ENCODE measurements at places on chromosomes 5 and 9.

DNA sequence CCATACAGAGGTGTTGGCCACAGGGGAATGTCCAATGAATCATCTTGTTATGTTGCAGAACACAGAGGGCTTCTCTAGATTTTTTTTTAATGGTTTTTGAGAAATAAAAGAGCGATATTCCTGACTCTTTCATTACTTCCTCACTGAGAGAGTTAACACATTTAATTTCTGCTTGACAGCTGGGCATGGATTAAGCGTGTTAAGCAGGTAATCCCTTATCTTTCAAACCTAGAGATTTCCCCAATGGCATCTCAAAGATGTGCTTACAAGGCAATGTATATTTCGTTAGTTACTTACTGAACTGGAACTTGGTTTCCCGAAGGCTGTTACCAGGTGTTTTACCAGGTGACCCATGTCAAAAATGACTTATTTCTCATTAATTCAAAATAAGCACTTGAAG lies 21.8 kb upstream of the ADCY2 start:
- no peak for DNase-seq

- no peak for DNase-seq
Observed at GRCh38 chr5:132059043-132059695, 1.3 kb upstream of the IL3 start.

GRCh38 chr5:157471709-157472108 lies 11.7 kb downstream of the NIPAL4 start:
- no peak for DNase-seq

DNA sequence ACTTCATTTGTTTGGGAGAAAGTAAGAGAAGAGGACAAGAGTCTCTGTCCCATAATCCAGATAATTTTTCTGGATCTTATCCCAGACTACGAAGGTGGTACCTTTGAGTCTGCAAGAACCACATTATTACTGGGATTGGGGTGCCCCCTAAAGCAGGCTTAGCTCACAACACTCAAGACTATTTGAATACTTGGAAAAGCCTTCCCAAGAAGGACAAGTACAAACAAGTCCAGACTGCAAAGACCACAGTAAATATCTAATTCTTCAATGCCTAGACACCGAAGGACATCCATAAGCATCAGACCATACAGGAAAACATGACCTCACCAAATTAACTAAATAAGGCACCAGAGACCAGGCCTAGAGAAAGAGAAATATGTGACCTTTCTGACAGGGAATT lies 40.2 kb upstream of the TMED7 start:
- DNase-seq = no peak

GRCh38 chr5:53424686-53425615 lies 55.5 kb upstream of the FST start:
- no peak for DNase-seq

DNA sequence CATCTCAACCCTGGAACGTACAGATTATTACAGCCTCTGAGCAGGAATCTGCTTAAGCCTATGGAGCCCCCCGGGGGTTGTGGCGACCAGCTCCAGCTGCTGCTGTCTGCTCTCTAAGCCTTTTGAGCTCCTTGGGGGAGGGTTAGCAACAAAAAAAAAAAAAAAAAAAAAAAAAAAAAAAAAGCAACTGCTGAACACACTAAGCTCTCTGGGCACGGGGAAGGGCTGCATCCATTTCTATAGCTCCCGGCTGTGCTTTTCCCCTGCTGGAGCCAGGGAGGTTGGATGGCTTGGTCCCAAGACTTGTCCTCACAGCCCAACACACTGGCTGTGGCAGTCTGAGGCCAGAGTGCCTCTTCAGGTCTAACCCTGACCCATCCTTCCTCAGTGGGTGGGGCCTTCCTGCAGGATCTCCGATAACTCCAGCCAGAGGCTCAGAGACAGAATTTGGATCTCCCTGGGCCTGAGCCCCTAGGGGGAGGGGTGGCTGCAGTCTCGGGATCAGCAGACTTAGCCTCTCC lies 82.1 kb downstream of the FBN2 start:
- DNase-seq = no peak

DNA sequence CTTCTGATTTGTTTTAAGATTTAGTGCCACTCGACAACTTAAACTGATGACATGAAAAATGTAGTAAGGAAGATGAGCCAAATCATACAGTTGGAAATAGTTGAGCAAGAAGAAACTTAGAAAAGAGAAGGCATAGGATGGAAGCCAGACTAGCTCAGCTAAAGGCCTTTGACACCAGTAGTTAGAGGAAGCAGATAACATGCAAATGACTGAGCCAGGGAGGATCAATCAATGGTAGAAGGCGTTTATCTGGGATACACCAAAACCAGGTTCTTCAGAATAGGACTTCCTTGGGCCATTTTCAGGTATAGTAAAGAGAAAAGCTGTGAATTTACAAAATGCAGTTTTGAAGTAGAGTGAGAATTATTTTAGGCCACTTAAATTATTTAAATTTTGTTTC lies 3.2 kb downstream of the TDRD7 start:
- DNase-seq = no peak

GRCh38 chr9:124776954-124777648 lies at the start of gene OLFML2A:
Gene OLFML2A (plus strand): TSS chr9:124777133. CDS start chr9:124777271, 138 bp downstream.
- DNase-seq = no peak

GRCh38 chr5:111926026-111926425 lies 169.0 kb upstream of the NREP start:
- no peak for DNase-seq

DNA sequence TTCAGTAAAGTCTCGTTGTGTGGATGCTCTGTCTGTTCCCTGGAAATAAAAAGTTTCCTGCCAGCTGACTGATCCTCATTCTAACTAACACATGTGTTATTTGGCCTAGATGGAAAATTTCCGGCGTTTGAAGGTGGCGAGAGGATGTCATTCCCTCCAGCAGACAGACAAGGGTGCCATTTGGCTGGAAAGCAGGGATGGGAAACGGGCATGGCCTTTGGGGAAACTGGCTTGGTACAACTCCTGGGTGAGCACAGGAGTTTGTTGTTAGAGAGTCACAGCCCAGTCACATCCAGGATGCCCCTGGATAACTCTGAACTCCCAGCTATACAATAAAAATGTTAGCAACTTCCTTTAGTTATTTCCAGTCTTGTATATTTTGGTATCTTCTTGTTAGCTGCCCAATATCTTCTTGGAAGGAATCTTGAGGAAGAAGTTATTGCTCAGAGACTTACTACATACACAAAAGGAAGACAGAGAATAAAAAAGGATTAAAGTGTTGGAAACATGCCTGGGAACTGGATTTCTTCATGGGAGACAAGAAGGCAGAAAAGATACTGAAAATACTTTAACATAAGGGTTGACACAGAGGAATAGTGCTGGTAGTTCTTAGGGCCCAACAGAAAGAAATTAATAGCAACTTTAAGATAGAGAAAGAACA lies 41.9 kb downstream of the TEK start:
- DNase-seq = no peak

GRCh38 chr5:122180863-122181548 lies 51.7 kb downstream of the ZNF474 start:
- no peak for DNase-seq

- no peak for DNase-seq
Observed at GRCh38 chr9:25412646-25413045, 265.6 kb downstream of the TUSC1 start.

GRCh38 chr5:125210242-125210947 lies 464.0 kb upstream of the ZNF608 start:
- no peak for DNase-seq

GRCh38 chr5:93705896-93706295 lies 35.5 kb downstream of the POU5F2 start:
- DNase-seq = no peak

GRCh38 chr5:54703565-54704255 lies 186.2 kb downstream of the SNX18 start:
- DNase-seq = no peak

DNA sequence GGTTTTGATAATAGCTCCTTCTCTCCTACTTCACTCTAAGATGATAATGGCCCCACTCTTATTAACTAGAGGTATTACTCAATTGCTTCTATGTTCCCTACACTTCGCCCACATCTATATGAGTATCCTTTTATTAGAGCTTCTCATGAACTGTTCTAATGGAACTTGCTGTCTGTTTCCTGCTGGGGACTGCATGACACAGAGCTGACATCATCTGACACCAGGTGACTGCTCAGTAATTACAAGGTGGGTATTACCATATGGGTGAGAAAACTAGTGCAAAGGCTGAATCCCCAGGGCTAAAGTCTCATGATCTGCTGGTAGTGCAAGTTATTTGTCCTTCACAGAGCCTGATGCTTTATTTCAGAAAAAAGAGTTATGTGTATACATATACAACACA lies 146.2 kb upstream of the PLCXD3 start:
- DNase-seq = no peak

DNA sequence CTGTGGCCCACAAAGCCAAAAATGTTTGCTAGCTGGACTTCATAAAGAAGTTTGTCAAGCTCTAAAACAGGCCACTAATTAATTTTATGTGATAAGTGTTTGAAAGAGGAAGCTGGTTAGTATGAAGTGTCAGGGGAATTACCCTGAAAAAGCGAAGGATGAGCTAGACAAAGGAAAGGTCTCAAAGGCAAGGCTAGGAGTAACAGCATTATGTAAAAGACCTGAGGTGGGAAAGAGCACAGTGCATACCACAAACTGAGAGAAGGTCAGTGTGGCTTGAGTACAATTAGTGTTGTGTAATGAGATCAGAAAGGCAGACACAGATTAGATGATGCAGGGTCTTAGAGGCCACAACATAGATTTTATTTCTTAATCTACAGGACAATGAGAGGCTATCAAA lies 29.6 kb downstream of the RC3H2 start:
- no peak for DNase-seq

DNA sequence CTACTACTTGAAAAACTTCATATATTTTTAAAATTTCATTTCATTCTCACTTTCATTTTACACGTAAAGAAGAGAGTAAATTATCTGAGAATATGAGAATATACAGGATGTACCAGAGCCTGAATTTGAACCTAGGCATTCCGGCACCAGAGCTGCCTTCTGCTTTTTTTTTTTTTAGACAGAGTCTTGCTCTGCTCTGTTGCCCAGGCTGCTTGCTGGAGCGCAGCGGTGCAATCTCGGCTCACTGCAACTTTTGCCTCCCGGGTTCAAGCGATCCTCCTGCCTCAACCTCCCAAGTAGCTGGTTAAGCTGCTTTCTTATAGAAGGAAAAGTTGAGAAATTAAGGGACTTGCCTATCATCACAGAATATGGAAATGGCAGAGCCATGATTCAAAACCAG lies 540.1 kb downstream of the EBF1 start:
- no peak for DNase-seq

DNA sequence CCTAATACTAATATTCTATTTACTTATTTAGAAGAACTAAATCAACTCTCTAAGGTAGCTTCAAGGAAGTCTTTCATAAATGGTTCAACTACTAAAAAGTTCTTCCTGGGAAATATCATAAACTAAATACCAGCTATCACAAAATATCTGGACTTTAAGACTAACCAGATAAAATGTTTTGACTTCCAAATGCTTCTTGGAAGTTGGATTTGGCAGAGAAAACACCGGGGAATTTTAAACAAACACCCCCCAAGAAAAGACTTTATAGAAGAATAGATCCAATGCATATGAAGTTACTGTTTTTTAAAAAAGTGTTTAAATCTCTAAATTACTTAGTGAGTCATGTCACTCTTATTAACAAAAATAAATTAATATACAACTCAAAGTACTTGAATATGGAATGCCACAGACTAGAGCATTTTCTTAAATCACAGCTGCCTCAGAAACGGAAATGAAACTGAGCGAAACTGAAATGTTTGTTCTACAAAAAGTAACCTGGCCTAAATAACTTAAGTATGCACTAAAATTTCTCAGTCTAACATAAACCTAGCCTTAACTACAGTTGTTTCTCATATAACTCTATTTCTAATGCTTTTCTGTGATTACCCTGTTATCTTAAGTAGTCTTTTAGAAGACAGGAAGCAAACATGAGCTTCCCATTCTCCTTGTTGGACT lies 6.8 kb downstream of the ABCA1 start:
- DNase-seq = no peak

- DNase-seq = no peak
Observed at GRCh38 chr9:30310711-30311110, 2073.7 kb upstream of the ACO1 start.

- DNase-seq = no peak
Observed at GRCh38 chr5:109939116-109939682, 249.5 kb downstream of the MAN2A1 start.

GRCh38 chr5:137035480-137035878 lies 463.6 kb downstream of the SPOCK1 start:
- no peak for DNase-seq

DNA sequence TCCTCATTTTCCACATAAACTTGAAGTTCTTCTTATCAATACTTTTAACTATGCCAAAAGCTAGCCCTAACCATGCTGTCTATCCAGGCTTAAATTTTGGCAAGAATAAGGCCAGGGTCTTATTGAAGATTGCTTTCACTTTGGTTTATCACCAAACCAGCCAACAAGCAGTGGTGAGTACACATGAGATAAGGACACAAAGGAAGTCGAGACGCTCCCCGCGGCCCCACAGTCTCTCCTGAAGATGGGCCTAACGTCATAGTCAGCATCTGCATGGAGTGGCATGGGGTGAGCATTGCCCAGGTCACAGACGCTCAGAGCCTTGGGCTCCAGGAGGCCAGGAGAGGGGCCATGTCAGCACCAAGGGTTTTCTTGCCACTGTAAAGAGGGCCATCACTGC lies 80.3 kb downstream of the ATPSCKMT start:
- DNase-seq = no peak

- no peak for DNase-seq
Observed at GRCh38 chr5:137441476-137441875, 57.6 kb downstream of the SPOCK1 start.

- no peak for DNase-seq
Observed at GRCh38 chr9:96607971-96608370, 11.7 kb downstream of the CDC14B start.

DNA sequence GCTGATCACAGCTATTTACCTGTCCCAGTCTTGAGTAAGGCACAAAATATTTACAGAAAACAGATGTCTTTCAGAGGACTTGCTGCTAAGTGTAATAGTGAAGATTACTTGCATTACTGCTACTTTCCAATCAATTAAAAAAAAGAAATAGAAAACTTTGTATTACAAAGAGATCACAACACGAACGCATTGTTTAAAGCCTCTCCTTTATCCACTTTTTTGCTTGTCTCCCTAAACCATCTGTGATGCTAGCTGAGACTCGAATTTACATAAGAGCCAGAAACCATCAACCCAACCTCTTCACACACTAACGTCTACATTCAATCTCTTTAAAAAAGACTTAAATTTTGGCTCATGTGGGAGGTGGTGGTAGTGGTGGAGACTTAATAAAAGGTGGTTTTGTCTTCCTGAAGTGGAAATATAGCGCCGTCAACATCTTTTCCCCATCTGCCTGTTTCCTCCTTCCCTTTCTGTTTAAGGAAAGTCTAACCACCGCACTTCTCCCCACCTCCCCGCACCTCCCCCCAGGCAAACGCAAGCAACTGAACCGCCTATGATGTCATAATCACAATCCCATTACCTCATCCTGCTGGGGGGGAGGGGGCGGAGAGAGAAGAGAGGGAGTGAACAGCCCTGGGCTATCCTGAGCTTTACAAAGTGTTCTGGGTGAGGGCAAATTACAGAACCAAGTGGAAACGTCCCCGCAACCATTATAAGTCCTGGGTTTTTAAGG lies 948 bp upstream of the FAM53C start:
- no peak for DNase-seq

GRCh38 chr5:103315455-103315854 lies 56.9 kb downstream of the MACIR start:
- no peak for DNase-seq

- DNase-seq = no peak
Observed at GRCh38 chr9:106820866-106821265, 42.1 kb upstream of the ZNF462 start.

GRCh38 chr5:135436951-135437418 lies 10.2 kb downstream of the DCANP1 start:
- no peak for DNase-seq

Data from activated naive CD4-positive, alpha-beta T cell (primary cell).